Astrocyte of the hippocampus (primary cell): ENCODE measurements at places on chromosomes 16 and 17.

- no peak for DNase-seq
Observed at GRCh38 chr16:82157836-82158235, 12.2 kb downstream of the MPHOSPH6 start.

DNA sequence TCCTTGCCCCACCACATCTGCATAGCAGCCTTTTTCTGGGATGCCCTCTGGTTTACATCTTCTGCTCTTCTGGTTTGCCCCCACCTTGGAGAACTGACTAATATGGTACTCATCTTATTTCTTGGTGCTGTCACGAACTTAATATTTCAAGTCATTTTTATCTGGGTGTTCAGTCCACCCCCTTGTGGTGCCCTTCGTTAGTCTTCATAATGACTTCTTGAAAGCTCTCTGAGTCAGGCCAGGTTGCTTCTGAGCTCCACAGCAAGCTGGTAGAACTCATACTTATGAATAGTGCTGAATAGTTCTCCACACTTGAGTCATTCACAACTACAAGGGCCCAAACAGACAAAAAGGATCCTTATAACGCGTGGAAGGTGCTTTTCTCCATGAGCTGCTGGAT is 35.8 kb upstream of the TEKT3 start:
- DNase-seq = peak; percentile 69

GRCh38 chr17:45220079-45220478 is 1.6 kb upstream of the FMNL1 start:
- DNase-seq = no peak

DNA sequence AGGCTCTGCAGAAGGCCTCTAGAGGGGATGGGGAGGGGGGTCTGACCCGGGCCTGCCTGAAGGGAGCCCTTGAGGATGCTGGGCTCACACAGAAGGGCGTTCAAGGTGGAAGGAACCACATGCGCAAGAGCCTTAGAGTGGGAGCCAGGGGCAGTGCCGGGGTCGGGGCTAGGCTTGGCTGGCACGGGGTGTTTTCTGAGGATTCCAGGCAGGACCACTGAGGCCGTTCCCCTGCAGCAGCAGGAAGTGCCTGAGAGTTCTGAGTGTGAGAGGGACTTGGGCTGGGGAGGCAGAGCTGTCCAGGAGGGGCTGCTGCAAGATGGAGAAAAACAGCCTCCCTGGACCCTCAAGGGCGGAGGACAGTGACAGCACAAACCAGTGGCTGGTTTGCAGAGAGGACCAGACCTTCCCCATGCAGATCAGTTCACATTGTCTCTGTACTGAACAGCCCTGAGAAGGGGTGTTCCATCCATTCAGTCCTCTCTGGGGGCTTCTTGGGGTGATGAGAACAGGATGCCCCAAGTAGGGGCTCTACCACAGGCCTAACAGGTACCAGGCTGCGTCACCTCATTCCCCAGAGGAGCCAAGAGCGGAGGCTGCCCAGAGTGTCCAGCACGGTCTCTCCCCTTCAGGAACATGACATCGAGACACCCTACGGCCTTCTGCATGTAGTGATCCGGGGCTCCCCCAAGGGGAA is 3.4 kb downstream of the NDRG4 start:
- DNase-seq = no peak

DNA sequence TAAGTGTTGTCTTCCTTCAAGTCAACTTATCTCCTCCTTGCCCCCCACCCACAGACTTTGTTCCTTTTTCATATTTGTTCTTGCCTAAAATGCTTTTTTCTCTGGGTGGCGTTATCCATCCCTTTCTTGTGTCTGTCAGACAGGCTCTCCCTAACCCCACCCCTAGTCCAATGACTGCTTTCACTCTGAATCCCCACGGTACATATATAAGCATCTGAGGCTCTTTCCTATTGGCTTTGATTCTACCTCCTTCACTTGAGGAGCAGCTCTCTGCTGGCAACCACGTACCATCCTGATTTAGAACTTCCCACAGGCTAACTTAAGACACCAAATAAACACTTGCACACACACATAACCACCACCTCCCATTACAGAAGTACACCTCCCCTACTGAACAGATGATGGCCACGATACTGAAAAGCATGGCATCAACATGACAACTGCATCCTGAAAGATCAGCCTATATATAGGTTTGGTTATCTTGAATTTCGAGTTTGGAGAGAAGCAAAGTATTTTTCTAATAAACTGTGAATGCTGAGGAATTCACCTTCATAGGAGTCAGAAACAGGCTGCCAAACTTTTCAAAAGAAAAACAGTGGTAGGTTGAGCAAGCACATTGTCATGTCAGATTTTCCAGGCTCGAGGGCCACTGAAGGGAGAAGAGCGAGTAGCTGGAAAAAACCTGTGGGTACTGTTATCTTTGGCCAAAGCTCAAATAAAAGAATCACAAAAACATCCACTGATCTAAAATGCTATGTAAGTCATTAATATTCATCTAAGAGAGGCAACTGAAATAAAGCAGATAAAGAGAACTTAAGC is 24.3 kb downstream of the STAT3 start:
- peak; percentile 83 for DNase-seq

GRCh38 chr16:1184156-1184868 is 31.4 kb downstream of the CACNA1H start:
- no peak for DNase-seq

DNA sequence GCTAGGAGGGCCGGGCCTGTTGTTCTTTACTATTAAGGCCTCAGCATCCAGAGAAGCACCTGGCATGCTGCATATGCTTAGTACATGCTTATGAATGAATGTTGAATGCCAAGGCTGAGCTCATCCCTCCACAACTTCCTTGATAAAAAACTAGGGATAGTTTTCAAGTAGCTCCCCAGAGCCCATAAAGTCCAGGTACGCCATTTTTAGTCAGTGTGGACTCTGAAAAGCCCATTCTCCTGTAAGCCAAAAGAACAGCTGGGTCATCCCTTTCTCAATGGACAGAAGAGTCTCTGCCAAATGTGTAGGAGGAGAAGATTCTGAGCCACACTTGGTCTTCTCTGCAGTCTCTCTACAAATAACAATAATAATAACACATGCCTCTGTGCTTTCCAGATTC is 8.9 kb upstream of the ITGB3 start:
- no peak for DNase-seq

DNA sequence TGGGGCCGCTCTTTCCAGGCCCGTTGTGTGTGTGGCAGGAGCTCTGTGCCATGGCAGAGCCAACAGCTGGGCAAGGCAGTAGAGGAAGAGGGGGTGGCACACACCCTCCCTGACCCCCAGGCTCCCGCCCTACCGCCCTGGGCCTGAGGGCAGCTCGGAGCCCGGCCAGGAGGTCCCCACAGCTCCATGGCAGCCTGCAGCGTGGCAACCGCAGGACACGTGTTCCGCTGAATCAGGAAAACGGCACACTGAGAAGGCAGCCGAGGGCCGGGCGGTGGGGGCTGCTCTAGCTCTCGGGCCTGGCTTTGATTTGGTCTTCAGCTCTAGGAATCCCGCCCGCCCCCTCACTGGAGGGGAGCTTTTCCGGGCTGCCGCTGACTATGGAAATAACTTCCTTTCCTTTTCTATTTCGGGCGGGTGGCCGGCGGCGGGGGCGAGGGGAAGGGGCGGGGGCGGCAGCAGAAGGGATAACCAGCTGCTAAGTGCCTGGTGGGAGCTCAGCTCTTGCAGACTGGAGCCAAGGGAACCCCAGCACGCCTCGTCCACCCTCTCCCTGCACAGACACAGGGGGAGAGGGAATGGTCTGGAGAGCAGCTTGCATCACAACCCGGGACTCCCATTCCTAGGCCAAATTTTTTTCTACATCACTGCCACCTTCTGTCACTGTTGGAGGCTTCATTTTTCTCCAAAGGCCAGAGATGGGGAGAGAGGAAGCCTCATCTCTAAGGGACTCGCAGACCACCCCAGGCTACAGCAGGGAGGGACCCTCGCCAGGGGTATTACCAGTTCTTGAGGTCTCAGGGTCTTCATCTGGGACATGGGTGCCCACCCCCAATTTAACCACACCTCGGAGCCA is 24.8 kb upstream of the MRPS23 start:
- peak; percentile 98 for DNase-seq

GRCh38 chr17:16322636-16323035 is 30.6 kb downstream of the CENPV start:
- peak; percentile 67 for DNase-seq

GRCh38 chr16:67562918-67563707 is 787 bp downstream of the CTCF start:
- peak; percentile 86 for DNase-seq

- DNase-seq = no peak
Observed at GRCh38 chr16:78879011-78879410, 721.5 kb downstream of the MAF start.
